ENCODE measurements at places on chromosomes 11 and 22.

- DNase-seq = no peak
These were observed 58.8 kb upstream of the SLC36A4 start for GRCh38 chr11:93256623-93257022.

DNA sequence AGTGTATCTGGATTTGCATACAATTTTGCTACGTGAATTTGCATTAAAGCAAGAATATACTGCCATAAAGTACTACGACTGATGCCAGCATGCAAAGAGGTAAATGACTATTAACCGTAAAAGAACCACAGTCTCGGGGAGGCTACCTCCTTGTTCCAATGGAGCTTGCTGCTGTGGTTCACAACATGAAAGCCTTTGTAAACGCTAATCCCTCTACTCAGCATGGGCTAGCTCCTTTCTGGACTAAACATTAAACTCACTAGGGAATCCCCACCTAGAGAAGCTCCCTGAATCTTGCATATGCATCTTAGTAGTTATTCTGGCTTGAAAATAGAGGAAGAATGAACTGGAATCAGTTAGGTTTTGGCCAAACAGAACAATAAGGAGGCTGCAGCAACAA, 60.5 kb upstream of the ARHGAP32 start:
- no peak for DNase-seq

DNA sequence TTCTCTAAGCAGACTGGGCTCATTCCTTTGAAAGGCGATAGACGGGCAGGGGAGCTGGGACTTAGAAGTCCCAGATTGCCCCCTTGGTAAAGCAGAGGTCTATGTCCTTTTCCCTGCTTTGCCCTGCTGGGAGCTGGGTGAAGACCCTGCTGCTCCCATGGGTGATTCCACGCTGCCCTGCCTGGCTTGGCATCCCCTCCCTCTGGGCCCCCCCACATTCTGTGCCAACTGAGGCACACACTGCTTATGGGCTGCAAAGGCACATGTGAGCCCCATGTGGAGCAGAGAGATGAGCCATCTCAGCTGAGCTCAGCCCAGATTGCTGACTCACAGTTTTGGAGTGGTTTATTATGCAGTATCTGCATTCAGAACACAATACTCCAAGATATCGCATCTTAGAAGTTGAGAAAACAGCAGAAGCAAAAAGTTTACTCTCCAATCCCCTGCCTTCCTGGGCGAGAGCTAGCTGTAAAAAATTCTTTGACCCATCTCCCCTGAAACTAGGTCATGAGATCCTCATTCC, 127.2 kb downstream of the ST3GAL4 start:
- no peak for DNase-seq

- no peak for DNase-seq
These were observed 44.0 kb upstream of the WT1 start for GRCh38 chr11:32479291-32479690.

DNA sequence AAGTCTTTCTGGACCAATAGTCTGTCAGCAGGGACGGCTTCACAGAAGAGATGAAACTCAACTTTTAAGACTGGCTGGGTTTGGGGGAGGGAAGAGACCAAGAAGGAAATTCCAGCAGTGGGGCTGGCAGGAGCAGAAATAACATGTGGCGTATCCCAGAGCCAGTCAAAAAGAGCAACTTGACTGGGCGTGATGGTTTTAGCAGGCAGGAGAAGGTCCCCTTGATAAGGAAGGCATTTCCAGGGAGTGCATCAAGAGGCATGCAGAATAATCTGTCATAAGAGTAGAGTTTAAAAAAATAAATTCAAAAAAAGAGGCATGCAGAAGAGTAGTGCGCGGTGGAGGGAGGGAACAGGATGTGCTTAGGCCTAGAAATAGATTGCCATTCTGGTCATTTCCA, 52.5 kb downstream of the C22orf31 start:
- DNase-seq = no peak

DNA sequence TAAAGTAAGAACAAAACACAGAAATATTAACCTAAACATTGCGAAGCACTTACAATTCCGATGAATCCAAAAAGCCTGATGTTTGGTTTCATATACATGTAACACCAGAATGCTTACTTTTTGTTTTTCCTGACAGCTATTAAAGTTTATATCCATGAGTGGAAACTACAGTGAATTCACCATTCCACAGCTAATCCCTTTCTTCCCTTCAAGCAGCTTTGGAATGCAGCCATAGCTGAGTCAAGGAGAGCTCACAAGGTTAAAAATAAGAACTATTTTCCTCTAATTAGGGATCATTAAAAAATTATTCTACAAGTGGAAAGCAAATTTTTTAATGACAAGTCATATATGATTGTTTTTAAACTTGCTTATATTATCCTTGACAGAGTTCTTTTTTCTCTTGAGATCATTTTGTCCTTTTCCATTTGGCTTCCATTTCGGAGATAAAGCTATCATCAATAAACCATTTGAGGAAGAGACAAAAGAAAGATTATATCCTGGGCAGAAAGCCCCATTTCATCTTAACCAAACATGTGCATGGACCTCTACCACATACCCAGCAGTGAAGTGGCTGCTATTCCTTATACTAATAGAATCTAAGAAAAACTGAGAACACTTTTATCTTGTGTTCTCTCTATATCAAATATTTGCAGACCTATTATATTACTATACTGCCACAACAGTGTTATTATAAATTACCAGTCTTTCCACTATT, 19.7 kb upstream of the FIBIN start:
- no peak for DNase-seq

- DNase-seq = no peak
These were observed 231.0 kb upstream of the SORL1-AS1 start for GRCh38 chr11:121683791-121684190.

DNA sequence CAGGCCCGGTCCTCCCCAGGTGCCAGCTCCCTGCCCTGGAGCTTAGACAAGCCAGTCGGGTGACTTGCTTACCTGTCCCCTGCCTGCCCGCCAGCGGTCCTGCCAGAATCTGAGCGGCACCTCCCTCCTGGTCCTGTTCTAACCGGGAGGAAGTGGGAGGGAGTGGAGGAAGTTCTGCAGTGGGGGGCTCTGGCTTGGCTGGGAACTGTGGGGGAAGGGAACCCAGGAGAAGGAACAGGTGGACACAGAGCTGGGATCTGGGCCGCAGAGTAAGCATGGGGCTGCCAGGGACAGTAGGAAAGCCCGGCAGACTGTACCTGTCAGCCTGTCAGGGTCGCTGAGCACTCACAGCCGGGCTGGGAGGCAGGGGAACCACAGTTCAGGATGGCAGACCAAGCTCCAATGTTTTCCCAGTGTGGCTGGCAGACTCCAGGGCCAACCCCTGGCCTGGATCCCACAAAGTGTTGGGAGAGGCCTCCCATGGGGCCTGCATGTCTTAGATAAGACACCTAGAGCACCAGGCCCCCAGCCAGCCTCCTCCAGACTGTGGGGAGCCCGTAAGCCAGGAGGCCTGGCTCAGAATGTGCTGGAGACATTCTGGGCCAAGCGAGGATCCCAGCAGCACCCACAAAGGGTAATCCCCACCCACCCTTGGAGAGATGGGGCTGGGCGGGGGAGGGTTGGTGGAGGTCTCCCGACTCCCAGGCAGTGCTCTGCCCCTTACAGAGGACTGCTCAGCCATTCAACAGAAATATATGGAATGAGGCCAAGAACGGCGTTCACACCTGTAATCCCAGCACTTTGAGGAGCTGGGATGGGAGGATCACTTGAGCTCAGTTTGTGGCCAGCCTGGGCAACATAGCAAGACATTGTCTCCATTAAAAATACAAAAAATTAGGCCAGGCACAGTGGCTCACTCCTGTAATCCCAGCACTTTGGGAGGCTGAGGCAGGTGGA, 2.3 kb downstream of the CYB5R3 start:
- DNase-seq = no peak

DNA sequence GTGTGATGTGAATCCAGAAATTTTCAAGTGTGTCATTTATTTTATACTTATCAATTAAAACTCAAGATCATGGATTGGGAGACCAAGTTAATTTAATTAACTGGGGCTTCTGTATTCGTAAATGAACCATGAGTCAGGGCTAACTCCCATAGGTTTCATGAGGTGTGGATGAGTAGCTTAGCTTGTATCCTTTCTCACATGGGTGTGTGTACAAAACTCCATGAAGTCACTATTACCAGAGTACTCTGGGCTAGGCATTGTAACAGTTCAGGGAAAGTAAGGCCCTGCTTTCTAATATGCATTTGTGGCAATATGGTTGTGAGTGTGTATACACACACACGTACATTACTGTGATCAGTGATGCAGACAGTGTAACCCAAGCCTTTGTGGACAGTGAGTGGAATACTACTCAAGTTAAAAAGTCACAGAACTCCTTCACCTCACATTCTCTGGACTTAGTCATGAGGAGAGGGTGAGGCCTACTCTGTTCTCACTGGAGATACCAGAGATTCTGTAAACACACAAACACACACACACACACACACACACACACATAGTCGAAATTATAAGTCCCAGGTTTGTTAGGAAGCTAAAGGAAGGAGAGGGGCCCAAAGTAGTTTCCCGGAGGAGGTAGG, 3.5 kb downstream of the CNTF start:
- no peak for DNase-seq

- no peak for DNase-seq
These were observed 108.4 kb downstream of the BARX2 start for GRCh38 chr11:129484068-129484467.

DNA sequence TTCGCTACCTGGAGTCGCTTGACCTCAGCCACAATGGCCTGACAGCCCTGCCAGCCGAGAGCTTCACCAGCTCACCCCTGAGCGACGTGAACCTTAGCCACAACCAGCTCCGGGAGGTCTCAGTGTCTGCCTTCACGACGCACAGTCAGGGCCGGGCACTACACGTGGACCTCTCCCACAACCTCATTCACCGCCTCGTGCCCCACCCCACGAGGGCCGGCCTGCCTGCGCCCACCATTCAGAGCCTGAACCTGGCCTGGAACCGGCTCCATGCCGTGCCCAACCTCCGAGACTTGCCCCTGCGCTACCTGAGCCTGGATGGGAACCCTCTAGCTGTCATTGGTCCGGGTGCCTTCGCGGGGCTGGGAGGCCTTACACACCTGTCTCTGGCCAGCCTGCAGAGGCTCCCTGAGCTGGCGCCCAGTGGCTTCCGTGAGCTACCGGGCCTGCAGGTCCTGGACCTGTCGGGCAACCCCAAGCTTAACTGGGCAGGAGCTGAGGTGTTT, 12.8 kb downstream of the TSKU start:
- no peak for DNase-seq

DNA sequence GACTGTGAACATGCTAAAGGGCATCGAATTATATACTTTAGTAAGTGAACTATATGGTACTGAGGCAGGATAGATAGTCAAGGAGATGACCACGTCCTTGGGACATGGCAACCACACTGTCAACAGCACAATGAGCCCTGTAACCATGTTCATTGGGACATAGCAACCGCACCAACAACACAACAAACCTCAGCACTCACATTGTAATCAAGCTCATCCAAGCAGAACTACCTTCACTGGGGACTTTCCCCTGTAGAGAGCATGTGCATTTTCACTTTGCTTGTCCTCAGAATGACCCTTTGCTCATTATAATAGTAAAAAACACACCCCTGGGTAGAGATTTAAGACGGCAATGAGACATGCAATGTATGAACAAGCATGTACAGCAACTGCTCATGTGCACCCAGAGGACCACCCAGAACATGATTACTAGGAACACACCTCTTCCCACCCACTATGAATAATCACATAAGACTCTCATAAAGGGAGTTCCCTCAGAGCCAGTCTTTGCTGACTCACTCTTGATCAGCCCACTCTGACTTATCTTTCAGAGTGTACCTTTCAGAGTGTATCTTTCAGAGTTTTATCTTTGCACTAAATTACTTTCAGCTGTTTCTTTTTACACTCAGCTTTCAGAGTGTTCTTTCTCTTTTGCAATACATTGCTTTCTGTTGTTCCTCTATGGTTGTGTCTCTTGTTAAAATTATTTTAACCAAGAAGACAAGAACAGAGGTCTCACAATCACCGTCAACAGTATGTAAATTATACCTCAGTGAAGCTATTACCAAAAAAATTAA, 4.1 kb upstream of the PLAAT2 start:
- DNase-seq = peak; percentile 97

DNA sequence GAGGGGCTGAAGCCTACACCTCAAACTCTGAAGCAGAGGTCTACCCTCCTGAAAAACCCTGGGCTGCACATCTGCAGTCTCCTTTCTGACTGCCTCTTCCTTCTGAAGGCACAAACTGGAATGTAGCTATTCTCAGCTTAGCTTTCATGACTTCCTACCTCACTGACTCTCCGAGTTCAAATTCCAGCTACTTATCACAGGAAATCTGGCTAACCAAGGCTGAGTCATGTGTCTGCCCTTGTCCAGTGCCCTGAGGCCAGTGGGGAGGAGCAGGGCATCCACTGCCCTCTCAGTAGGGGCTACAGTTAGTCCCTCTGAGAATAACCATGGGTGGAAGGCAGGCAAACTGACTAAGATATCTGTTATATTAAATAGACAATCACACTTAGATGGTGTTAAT, 29.2 kb downstream of the PDGFD start:
- no peak for DNase-seq

DNA sequence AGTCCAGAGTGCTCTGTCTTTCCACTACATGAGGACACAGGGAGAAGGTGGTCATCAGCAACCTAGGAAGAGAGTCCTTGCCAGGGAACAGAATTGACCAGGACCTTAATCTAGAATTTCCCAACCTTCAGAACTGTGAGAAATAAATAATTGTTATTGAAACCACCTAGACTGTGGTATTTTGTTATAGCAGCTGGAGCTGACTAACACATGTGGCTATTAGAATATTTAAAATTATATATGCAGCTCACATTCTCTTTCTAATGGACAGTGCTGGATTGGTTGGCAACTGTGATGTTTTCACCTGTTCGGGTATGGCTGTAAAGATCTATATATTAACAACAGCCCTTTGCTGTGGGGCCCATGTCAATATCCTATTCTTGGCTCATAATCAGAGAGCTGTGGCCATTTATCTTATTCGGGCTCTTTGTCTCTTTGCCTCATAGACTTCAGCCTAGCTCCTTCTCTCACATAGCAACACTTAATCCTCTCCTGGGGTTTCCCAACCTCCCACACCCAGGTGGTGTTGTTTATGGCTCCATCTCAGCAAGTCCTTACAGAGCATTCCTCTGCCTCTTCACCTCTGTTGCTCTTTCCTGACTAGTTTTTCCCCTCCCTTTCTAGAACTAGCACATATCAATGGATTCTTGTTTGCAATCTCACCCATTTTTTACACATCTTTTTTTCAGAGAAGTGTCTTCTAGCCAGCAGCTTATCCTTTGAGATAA, 46.4 kb upstream of the AMOTL1 start:
- DNase-seq = no peak

DNA sequence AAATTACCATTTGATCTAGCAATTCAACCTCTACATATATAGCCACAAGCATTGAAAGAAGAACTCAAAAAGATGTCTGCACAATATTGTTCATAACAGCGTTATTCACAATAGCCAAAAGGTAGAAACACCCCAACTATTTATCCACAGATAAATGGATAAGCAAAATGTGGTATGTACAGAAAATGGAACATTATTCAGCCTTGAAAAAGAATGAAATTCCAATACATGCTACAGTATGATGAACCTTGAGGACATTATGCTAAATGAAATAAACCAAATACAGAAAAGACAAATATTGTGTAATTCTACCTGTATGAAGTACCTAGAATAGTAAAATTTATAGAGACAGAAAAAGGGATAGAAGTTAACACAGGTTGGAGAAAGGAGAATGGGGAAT, 2.6 kb upstream of the ETS1 start:
- no peak for DNase-seq

- DNase-seq = no peak
These were observed 39.7 kb upstream of the CCND1 start for GRCh38 chr11:69601011-69601975.
